ENCODE measurements at places on chromosomes 1 and 21.

DNA sequence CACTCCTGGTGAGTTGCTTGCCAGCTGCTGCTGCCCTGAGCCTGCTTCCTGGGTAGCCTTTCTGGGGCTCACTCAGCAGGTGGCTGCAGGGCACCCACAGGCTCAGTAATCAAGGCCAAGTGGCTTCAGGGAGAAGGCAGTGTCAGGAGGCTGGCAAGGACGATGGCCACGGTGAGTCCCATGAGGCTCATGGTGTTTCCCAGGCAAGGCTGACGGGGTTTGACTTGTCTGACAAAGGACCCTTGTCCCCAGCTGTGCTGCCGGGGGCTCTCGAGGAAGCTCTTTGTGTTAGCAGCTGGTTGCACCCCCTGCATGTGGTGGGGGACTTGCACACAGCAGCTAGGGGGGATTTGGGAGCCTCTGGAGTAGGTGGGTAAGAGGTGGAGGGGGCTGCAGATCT is 190.5 kb upstream of the C1orf174 start:
- H3K4me3 ChIP-seq, result no peak overlapping the region
- no peaks in the 10 kb centered on the region for H3K36me3 ChIP-seq
- DNase-seq, result no peak
- H3K4me1 ChIP-seq, result no peaks in the 10 kb centered on the region
- peaks cover 15% of the 10 kb centered on the region for H3K27me3 ChIP-seq

DNA sequence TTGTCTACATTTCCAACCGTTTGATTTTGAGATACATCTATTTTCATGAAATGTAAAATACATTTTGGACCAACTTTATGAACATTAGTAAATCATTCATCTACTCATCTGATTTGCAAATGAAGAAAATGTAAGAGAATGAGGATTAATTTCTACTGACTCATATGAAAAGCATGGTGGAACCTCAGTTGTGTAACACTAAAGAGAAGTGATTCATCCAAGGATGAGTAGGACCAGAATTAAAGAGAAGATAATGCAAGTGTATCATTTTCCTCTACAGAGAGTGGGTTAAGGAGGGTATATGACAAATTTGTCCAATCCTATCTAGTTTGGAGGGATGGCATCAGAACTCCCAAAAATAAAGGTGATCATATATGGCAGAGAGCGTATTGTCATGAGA is 1967.6 kb downstream of the MRPL39 start:
- no peaks in the 10 kb centered on the region for H3K36me3 ChIP-seq
- H3K4me1 ChIP-seq, result no peaks in the 10 kb centered on the region
- no peak overlapping the region for H3K27ac ChIP-seq
- no peak overlapping the region for H3K4me3 ChIP-seq
- DNase-seq, result no peak

- no peak for DNase-seq
- H3K27me3 ChIP-seq, result peaks cover 18% of the 10 kb centered on the region
- H3K27ac ChIP-seq, result no peak overlapping the region
- H3K36me3 ChIP-seq, result no peaks in the 10 kb centered on the region
- no peak overlapping the region for H3K4me3 ChIP-seq
These were observed 28.8 kb upstream of the SLC19A1 start for GRCh38 chr21:45570826-45571601.

- peaks cover 69% of the 10 kb centered on the region for H3K4me1 ChIP-seq
- DNase-seq, result no peak
- H3K4me3 ChIP-seq, result no peak overlapping the region
- no peaks in the 10 kb centered on the region for H3K27me3 ChIP-seq
- no peak overlapping the region for H3K27ac ChIP-seq
These were observed 71.6 kb downstream of the PLXNA2 start for GRCh38 chr1:208172423-208173145.

GRCh38 chr1:68201546-68202238 is 30.6 kb downstream of the WLS start:
- no peaks in the 10 kb centered on the region for H3K27me3 ChIP-seq
- H3K4me1 ChIP-seq, result peaks cover 64% of the 10 kb centered on the region
- no peak overlapping the region for H3K27ac ChIP-seq
- H3K4me3 ChIP-seq, result no peak overlapping the region
- H3K36me3 ChIP-seq, result no peaks in the 10 kb centered on the region

DNA sequence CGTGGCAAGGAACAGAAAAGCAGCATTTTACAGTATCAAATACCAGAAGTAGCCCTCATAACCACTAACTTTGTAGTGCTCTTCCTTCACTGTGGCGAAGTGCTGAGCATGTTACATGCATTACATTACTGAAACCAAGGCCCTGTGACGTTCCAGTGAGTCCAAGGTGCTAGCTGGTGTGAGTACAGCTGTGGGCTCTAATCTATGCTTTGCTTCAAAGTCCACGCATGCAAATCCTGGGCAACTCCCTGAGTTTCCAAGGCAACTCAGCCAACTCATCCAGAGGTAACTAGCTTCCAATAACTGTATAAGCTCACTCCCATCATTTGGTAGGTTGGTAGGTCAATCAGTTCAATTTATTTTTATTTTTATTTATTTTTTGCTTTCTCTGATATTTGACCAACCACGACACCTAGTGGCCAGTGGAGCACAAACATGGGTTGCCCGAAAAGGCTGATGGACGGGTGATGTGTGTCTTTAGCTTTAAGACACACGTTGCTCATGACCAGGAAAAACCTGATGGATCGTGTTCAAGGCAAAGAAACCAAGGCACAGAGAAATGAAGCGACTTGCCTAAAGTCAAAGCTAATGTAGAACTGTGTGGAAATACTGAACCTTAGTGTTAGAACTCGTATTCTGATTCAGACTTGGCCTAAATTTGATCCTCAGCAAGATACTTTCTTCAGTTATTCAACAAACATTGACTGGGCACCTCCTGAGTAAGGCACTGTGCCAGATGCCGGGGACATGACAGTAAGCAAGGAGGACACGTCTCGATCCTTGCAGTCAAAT is 73.0 kb downstream of the GNG12 start:
- H3K4me1 ChIP-seq, result peaks cover 28% of the 10 kb centered on the region
- DNase-seq, result peak; percentile 66
- H3K4me3 ChIP-seq, result no peak overlapping the region
- no peaks in the 10 kb centered on the region for H3K36me3 ChIP-seq
- H3K27ac ChIP-seq, result no peak overlapping the region
- no peaks in the 10 kb centered on the region for H3K27me3 ChIP-seq
